ENCODE measurements at places on chromosomes 1 and 21.

GRCh38 chr21:35578831-35579471 lies 481.4 kb downstream of the SETD4 start:
- peak; percentile 41 for DNase-seq

DNA sequence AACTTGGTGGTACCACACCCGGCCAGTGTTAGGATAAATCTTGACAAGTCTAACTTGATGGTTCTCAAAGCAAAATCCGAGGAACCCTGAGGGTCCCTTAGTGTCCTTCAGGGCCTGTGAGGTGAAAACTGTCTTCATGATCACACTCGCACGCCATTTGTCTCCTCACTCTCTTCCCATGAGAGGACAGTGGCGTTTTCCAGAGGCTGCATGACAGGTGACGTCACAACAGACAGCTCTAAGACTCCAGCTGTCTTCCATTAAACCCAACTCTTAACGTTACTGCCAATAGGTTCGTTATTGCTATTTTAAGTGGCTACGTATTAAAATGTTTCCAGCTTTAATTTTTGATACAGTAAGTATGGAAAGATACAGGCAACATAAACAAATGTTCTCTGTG lies 13.8 kb downstream of the CFAP74 start:
- DNase-seq: no peak

GRCh38 chr1:35727434-35728040 lies 8.9 kb upstream of the C1orf216 start:
- no peak for DNase-seq

- peak; percentile 27 for DNase-seq
Observed at GRCh38 chr1:203754455-203754864, 10.5 kb upstream of the LAX1 start.

GRCh38 chr1:71823708-71824305 lies 458.5 kb downstream of the NEGR1 start:
- no peak for DNase-seq

- DNase-seq: no peak
Observed at GRCh38 chr21:44379515-44379848, 26.1 kb downstream of the TRPM2 start.

All from stimulated activated CD4-positive, alpha-beta T cell treated with anti-CD3 and anti-CD28 coated beads, Interleukin-4, amount 100 ng/mL, for 24 hours (primary cell).